ENCODE measurements at places on chromosomes 2 and 18.

- DNase-seq = peak; percentile 39
These were observed 20.8 kb downstream of the SLC38A11 start for GRCh38 chr2:164934401-164935117.

GRCh38 chr2:230552181-230552580 is 136.2 kb downstream of the SP100 start:
- DNase-seq = no peak

- DNase-seq = peak; percentile 30
These were observed 24.3 kb upstream of the PSME4 start for GRCh38 chr2:53994818-53995808.

- no peak for DNase-seq
These were observed 228.4 kb upstream of the FBXO11 start for GRCh38 chr2:48134704-48135103.

DNA sequence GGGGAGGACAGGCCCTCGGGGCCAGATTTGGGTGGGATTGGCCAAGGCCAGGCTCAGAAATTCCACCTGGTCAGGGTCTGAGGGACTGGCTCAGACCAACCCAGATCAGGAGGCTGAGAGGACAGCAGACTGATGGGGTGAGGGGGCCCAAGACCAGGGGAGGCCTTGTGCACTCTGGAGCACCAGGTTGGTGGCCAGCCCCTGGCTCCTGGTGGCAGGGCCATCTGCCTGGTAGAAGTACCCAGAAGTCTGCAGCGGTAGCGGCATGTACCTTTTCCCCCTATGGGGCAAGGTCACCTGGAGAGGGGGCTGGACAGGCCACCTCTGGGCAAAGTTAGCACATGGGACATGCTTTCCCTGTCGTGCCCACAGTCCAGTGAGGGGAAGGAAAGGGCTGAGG is 21.2 kb upstream of the ODC1 start:
- DNase-seq = no peak

DNA sequence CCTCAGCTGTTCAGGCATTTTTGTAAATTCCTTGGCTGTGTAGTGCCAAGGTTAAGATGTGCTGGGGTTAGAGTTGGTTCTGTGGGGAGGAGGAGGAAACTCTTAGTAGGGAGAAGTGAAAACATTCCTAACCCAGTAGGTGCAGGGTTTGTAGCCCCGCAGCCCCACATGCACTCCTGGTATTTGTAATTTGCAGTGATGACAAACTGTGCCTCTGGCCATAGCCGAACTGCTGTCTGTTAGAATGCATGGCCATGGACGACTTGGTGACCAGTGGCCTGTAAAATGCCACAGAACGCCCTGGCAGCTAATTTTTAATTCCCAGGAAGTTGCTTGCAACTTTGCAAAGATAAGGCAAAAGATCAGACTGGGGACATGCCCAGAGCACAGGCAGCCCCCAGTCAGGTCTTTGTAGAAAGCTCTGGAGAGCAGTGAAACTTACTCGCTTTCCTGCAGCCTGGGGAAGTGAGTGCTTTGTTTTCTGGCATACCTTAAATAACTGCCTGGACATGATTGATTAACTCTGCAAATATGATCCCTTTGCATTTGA is 38.4 kb downstream of the LYPD6B start:
- DNase-seq = no peak

DNA sequence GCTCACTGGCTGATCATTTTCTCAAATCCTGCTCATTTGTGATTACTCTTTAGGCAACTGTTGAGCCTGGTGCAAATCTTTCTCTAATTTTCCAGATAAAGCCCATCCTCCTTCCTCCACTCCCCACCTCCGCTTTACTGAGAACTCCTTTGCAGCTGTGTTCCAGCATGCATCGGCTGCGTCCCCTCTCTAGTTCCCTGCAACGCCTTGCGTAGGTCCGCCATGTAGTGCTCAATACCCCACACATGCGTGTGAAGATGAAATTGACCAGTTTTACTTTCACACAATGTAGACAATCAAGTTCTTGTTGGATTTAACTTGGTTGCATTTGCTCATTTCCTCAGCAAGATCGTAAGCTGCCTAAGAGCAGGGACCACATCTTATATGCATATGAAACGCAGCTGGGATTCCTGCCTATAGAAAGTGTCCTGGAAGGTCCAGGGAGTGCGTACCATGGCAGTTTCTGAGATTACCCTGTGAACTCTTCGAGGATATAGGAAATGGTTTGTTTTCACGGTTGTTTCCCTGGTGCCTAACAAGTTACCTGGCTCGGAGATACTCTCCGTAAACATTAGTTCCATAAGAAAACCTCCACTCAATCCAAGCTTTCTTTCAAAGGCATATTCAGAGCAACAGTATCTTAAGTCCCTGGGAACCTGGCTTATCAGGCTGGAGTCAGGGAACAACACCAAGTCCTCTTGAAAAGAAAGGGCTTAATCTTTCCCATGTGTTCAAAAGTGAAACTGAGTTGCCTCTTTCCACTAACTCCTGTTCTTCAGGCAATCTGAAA is 766.4 kb upstream of the ID2 start:
- DNase-seq = no peak

GRCh38 chr2:241108271-241109209 is 6.5 kb upstream of the MTERF4 start:
- DNase-seq = no peak

DNA sequence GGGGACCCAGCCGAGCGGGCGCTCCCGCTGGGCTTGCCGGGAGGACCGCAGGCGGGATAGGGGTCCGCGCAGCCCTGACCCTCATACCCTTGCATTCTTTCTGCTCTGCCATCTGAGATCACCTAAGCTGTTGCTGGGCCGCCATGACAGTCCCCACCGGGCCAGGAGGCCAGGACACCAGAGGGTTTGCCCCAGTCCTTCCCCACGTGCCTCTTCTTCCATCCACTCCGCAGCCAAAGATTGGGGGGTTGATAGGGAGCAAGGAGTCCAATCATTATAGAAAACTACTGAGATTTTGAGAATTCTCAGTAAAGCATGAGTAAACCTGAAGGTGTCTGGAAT is 453 bp upstream of the GRB14 start:
- DNase-seq = no peak

GRCh38 chr2:110888411-110888810 is 156.0 kb downstream of the ACOXL start:
- no peak for DNase-seq

- DNase-seq = no peak
These were observed 337.2 kb upstream of the SALL3 start for GRCh38 chr18:78642296-78642951.

DNA sequence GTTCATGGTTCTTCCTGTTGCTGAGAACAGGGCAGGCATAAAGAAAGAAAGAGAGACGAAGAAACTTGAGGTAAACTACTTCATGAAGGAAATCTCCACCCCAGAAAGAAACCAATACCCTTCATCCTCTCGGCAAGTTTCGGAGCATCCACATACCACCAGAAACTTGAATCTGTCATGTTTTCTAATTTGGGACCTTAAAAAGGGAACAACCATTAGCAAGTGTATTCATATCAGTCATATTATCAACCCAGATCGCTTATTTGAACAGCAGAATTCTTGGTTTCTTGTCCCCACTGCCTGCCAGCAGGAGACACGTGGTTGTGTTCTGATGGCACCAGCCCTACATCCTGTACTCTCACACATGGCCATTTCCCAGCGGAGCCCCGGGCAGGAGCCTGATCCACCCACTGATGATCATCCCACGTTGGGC is 53.2 kb upstream of the FZD7 start:
- no peak for DNase-seq

- DNase-seq = no peak
These were observed 301.7 kb downstream of the TCF4 start for GRCh38 chr18:55286257-55286825.

DNA sequence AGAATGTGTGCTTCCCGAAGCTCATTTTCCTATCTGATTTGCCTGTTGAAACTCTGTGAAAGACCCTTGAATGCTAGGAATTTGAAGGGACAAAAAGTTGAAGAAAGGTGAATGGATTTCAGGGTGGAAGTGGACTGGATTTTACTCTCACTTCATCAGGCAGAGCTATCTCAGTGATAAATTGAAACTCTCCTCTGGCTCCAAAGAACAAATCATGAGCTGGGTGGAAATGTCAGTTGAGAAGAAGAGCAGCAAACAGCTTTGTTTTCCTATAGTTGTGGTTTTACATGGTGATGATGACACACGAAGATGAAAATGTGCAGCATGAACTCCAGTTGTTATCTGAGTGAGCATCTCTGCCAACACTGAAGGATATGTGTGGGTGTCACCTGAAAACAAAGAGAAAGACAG is 34.4 kb downstream of the CD28 start:
- DNase-seq = no peak

GRCh38 chr2:148282201-148282600 is 261.3 kb downstream of the MBD5 start:
- no peak for DNase-seq

DNA sequence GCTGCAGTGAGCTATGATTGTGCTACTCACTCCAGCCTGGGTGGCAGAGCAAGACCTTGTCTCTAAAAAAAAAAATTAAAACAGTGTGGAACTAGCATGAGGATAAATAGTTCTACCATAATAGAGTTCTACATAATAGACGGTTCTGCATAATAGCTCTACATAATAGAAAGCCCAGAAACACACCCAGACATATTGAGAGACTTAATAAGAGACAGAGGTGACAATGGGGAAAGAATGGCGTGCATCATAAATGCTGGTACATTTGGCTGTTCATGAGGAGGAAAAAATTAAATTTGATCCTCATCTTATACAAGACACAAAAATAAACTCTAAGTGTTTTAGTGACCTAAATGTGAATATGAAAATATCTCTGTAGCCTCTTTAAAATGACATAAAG is 58.5 kb downstream of the PTRHD1 start:
- DNase-seq = no peak

DNA sequence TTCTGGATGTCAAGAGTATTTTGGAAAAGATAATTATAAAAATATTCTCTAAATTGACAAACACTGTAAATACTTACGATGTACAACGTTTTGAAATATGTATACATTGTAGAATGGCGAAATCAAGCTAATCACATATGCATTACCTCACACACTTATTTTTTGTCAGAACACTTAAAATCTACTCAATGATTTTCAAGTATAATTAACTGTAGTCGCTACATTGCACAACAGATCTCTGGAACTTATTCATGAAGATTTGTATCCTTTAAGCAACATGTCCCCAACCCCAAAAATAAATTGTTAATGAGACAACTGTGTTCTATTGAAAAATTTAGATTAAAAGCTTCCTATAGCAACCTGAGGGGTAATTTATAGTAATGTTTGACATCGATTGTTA is 59.8 kb downstream of the C2orf74 start:
- DNase-seq = no peak

GRCh38 chr2:167869200-167869599 is 378.2 kb downstream of the STK39 start:
- DNase-seq = no peak

DNA sequence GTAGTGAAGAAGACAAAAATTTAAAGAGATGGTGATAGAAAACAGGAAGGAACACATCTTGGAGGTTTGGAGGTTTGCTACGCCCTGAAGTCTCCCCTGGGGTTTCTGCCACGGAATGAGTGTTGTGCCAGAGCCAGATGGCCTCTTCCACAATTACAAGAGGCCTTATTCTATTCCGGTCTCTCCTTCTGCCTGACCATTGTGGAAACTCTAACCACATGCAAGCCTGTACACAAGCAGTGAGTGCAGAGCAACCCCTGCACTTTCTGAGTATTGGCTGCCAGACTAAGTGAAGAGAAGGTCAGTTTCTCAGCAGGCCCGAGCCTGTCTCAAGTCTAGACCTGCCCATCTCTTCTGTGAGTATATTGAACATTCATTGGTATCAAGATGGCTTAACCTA is 22.7 kb upstream of the MYO1B start:
- DNase-seq = no peak

DNA sequence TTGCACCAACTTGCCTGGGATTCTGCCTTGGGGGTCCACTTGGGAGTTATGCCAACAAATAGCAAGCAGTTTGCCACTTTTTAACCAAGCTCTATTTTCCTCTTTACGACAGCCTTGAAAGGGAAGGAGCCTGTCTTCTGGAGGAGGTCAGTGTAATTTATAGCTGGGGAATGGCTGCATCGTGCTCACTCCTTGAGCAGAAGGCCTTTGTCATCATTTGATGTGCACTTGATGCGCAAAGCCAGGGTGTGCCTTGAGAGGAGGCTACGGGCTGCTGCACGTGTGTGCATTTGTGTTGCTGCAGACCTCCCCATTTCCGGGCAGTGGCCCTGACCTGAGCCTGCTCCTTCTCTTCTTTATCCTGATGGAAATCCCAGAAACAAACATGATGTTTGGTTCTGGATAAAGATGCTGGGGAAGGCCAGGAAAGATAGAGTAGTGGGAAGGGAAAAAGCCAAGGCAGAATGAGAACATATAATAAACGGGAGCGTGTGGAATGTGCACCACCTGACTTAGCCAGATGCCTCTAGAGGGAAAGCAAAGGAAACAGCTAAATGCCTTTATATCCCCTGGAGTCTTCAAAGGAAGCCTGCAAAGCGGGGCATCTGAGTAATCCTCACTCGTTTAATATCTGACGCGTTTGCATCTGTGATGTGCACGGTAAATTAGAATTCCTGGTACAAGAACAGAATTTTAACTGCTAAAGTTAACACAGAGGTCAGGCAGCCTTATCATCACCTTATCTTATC is 68.3 kb upstream of the ZNF521 start:
- no peak for DNase-seq

DNA sequence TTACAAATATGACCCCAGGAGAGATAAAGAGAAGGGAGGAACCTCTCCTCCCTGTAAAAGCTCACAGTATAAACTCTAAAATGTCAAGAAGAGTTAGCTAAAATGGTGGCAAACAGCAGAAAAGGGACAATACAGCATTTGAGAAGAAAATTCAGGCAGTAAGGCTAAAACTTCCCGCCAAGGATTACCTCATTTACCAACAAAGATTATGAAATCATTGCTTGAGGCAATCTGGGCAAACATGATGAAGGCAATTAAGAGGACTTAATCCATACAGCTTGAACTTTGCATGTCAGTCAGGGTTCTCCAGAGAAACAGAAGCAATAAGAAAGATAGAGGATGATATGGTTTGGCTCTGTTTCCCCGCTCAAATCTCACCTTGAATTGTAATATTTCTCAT is 81.4 kb downstream of the CMPK2 start:
- DNase-seq = peak; percentile 63

DNA sequence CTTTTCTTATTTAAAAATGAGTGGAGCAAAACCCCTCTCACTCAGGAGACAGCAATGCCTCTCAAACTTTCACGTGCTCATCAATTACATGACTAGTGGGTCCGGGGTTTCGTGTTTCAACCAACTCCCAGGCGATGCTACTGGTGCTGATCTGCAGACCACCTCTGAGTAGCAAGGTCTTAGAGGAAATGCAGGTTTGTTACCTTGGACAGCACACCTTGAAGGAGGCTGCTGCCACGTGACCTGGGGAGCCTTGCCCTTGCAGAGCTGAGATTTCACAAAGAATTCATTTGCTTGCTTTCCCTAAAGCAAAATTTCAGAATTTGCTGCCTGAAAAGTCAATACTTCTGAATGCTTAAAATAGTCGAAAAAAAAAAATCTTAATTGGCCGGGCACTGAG is 32.4 kb downstream of the SMIM21 start:
- DNase-seq = no peak

DNA sequence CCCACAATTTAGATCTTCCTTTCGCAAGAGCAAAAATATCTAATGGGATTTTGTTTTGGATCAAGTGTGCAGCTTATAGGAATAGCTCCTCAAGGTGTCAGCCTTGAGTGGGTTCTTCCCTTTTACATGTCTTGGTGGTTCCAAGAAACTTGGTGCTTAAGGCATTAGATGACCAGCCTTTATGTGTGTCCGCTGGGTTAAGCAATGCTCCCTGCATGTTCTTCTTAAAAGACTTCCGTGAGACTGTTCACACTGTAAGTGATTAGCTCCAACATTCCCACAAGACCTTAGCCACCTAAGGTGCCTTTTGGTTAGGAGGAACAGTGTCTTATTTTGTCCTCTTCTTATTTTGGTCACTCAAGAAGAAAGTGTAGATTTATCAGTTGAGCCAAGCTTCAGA is 44.3 kb upstream of the GPR39 start:
- DNase-seq = peak; percentile 15

All from suppressor macrophage treated with lipopolysaccharide for 1 hour (primary cell).